D721Med (cell line): ENCODE measurements at places on chromosomes 7 and 10.

GRCh38 chr10:84257343-84258020, 12.6 kb downstream of the RGR start:
- DNase-seq: no peak

DNA sequence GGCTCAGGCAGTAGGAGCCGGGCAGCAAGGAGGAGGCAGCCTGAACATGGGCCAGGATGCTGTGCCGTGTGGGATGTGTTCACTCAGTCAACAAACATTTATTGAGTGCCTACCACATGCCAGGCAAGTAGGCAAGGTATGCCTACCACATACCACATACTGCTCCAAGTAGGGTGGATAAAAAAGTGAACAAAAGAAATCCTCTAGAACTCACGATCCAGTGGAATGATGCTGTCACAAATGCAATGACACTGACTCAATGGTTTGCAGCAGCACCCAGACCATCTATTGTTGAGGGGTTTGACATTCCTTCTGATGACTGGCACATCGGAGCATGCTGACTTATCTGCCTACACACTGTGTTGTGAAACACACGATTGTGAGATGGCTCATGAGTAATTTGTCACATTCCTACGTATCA, 413.5 kb downstream of the NRG3 start:
- DNase-seq: no peak

DNA sequence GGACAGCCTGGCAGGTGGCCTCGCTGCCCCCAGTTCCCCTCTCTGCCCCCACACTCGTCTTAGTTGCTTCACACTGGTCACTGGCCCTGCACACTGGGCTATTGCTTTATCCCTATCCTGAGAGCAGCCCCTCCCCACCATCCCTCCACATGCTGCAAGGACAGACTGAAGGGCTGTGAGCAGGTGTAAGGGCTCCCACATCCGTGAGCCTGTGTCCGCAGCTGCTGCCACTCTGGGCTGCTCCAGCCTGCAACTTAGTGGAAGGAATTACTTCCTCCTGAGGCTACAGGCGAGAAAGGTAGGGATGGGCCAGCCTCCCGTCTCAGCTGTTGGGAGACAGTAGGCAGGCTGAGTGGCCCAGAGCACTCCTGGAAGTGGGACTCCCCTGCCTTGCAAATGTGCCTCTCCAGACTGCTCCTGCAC, 3.8 kb downstream of the RARRES2 start:
- DNase-seq: no peak

DNA sequence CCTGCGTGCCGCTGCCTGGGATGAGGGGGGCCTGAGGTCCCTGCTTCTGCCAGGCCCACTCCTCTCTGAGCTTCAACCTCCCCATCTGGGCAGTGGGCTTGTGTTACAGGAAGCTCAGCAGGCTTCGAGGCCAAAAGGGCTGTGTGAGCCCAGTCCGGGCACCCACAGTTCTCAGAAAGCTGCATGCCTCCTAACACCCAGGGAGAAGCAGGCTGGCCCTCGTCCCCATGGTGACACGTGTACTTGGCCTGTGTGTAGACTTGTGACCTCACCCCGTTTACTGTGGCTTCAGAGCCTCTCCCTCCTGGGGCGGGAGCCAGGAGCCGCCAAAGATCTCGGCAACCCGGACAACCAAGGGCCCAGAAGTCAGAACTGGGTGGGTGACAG, 2.2 kb upstream of the GRIFIN start:
- DNase-seq: no peak

DNA sequence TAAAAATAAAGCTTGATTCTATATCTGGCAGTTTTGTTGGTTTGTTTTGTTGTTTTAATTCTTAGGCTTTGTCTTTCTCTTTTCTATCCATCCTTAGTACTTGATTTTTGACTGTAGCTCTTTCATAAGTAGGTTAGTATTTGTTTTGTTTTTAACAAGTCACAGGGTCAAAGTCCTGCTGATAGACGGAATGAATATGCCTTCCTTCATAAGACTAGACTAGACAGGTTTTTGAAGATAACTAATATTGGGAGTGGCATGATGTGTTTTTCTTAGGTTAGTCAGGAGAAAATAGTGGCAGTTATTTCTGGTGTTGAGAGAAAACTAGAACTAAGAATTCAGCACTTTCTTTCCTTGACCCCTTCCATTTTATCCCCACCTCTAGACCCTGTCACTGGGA, 50.4 kb downstream of the CASD1 start:
- DNase-seq: no peak

- DNase-seq: no peak
Measured at GRCh38 chr7:136585954-136586670, 282.3 kb upstream of the CHRM2 start.

- DNase-seq: no peak
Measured at GRCh38 chr7:36978461-36978860, 254.2 kb upstream of the AOAH start.

- DNase-seq: no peak
Measured at GRCh38 chr10:43073721-43074120, 3.1 kb upstream of the RET start.

DNA sequence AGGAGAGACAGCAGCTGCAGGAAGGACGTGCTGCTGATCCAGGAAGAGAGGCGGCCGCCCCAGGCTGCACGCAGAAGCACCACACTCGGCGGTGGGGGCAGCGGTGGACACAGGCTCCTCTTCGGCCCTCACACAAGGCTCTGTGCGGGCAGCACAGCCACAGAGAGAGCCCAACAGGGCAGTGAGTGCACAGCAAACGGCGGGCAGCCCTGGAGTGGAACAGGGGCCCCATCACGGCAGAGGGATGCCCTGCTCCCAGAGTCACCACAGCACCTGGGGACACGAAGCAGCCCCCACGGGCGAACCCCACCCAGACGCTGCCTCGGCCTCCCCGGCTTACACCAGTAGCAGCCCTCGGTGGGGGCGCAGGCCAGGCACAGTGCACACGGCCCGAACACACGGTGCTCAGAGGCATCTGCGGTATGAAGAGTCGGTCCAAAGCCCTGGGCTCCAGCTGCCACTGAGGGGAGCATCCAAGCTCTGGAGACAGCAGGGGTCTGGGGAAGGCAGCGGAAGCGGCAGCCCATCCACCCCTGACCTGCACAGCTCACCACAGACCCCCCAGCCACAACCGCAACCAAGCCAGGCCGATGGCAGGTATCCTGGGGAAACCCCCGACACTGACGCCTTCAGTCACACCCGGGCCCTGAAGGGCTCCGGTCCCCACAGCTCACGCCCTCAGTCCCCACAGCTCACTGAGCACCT, 16.8 kb downstream of the NUDT1 start:
- no peak for DNase-seq

GRCh38 chr7:12107841-12108254, 103.2 kb upstream of the TMEM106B start:
- DNase-seq: no peak

GRCh38 chr7:54839575-54840213, 80.7 kb upstream of the SEC61G start:
- DNase-seq: no peak
